Activated CD4-positive, alpha-beta T cell treated with anti-CD3 and anti-CD28 coated beads, Interleukin-2, amount 10 ng/mL, durations not matched to agents 24 days and 14 days (primary cell): ENCODE measurements at places on chromosomes 11 and 22.

DNA sequence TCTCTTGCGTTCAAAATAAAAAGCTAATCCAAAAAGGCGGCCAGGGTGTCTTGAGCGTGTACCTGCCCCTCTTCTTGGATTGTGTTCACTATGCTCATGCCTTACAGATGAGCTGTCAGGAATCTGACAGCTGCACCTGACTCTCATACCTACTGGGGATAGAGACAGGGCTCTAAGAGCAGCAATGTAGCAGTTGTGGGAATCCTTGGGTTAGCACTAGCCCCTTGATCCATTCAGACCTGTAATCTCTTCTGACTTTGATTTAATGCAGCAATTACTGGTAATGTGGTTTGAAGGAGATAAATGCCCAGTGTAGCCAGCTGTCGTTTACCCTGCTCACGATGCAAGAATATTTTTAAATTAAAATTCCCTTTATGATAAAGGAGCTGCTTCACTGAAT is 145.8 kb downstream of the APOL5 start:
- no peak overlapping the region for H3K4me3 ChIP-seq
- H3K4me1 ChIP-seq: no peaks in the 10 kb centered on the region
- no peak overlapping the region for H3K27ac ChIP-seq
- no peaks in the 10 kb centered on the region for H3K36me3 ChIP-seq
- H3K27me3 ChIP-seq: peaks cover 9% of the 10 kb centered on the region

DNA sequence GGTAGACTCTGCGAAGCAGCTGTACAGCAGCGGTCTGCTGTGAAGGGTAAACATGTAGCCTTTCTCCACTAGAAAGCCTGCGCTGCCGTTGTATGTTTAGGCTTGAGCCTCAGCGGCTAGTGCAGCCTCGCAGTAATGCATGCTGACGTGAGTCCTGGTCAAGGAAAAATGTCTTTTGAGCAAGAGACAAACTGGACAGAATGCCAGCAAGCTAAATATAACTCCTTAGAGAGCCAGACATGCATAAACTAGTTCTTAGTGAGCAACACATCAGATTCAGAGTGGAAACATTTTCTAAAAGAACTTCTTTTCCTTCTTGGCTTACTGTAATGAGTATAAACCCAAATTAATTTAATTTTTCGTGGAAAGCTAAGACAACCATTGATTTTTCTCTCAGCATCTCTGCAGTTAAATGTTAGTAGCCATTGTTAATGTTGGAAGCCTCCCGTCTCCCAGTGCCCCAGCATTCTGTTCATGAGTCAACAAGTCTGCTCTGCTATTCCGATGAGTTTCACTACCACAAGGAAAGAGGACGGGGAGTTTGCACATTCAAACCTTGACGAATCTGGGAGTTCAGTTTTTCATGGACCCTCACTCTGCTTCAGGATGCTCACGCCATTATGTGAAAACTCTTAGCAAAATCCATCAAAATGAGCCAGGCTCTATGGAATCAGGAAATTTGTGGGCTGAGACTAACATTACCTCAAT is 51.4 kb downstream of the JAM3 start:
- peaks cover 2% of the 10 kb centered on the region for H3K36me3 ChIP-seq
- DNase-seq: no peak
- H3K27ac ChIP-seq: no peak overlapping the region

DNA sequence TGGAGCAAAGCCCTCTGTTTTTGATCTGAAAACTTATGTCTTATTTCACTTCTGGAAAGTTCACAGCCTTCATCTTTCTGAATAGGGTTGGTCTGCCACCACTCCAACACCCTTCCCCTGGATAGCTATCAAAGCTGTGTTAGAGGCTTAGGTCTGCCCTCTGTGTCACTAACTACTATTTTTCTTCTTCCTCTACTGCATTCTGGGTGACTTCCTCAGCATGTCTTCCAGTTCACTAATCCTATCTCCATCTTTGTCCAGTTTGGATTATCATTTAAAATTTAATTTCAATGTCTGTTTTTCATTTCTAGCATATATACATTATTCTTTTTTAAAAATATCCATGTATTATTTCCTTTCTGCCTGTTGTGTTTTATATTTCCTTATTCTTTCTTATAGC is 84.6 kb downstream of the ZNRF3 start:
- no peak for DNase-seq
- no peak overlapping the region for H3K4me3 ChIP-seq
- no peaks in the 10 kb centered on the region for H3K4me1 ChIP-seq
- H3K36me3 ChIP-seq: no peaks in the 10 kb centered on the region

GRCh38 chr11:66548041-66548440 is 1.3 kb downstream of the ACTN3 start:
- H3K4me3 ChIP-seq: no peak overlapping the region
- no peak for DNase-seq
- peaks cover 13% of the 10 kb centered on the region for H3K27me3 ChIP-seq
- no peak overlapping the region for H3K27ac ChIP-seq

- peak overlapping the region; percentile 81 for H3K27ac ChIP-seq
- H3K36me3 ChIP-seq: peaks cover 56% of the 10 kb centered on the region
- H3K4me1 ChIP-seq: peaks cover 55% of the 10 kb centered on the region
- H3K27me3 ChIP-seq: peaks cover 2% of the 10 kb centered on the region
- H3K4me3 ChIP-seq: peak overlapping the region; percentile 98
- DNase-seq: peak; percentile 79
Observed at GRCh38 chr22:38696606-38697424, 3.9 kb downstream of the JOSD1 start.

- DNase-seq: no peak
- H3K4me1 ChIP-seq: no peaks in the 10 kb centered on the region
- H3K27ac ChIP-seq: no peak overlapping the region
- H3K27me3 ChIP-seq: peaks cover 2% of the 10 kb centered on the region
- no peak overlapping the region for H3K4me3 ChIP-seq
- no peaks in the 10 kb centered on the region for H3K36me3 ChIP-seq
Observed at GRCh38 chr11:127037001-127037400, 36.4 kb upstream of the KIRREL3 start.

DNA sequence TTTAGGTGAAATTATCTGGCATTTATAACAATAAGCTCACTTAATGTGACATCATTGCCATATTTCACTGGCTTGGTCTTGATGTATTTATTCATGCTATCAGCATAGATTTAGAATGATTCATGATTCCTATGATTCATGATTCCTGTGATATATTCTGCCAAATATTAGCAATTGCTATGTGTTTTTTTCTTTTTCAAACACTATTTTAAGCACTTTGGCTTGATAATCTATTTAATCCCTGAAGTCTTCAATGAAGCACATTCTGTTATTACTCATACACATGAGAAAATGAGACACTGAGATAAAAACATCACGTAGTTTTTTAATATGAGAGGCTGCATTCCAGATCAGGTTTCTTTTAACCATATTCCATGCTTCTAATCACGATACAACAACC is 78.5 kb downstream of the LUZP2 start:
- no peak overlapping the region for H3K4me3 ChIP-seq
- H3K4me1 ChIP-seq: no peaks in the 10 kb centered on the region
- H3K27ac ChIP-seq: no peak overlapping the region
- H3K27me3 ChIP-seq: no peaks in the 10 kb centered on the region

DNA sequence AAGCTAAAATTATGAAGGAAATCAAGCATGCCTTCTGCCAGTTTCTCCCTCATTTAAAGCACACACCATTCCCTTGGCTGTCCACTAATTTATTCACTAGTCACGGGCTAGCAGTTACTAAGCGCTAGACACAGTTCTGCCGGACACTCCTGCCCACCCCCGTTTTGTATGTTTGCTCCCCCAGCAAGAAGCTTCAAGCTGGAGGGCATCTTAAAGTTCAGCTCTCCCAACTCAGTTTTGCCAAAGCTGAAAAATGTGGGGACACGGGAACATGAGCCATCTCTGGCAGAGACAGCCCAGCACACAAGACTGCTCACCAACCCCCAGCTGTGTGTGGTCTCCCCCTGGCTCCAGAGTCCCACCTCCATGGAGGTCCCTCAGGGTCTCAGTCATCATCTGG is 263.6 kb downstream of the BRD1 start:
- DNase-seq: no peak
- H3K4me3 ChIP-seq: no peak overlapping the region
- no peaks in the 10 kb centered on the region for H3K4me1 ChIP-seq
- H3K36me3 ChIP-seq: no peaks in the 10 kb centered on the region
- no peak overlapping the region for H3K27ac ChIP-seq

DNA sequence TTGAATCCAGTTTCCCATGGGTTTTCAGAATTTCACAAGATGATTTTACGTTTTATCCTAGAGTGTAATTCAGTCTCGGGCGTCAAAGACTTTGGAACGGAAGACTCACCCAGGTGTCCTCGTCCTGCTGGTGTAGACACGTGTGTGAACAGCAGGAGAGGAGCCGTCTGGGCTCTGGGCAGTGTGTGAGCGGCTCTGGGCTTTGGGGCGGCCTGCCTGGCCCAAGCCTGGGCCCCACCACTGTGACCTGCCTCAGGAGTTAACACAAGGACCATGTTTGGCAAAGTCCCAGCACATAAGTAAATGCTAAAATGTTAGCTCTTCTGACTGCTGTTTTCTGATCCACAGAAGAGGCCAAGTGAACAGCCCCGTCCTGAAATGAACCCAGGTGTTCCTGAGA is 1093.3 kb downstream of the BRD1 start:
- no peaks in the 10 kb centered on the region for H3K27me3 ChIP-seq
- H3K4me3 ChIP-seq: no peak overlapping the region
- no peak for DNase-seq
- no peaks in the 10 kb centered on the region for H3K36me3 ChIP-seq
- H3K27ac ChIP-seq: no peak overlapping the region

DNA sequence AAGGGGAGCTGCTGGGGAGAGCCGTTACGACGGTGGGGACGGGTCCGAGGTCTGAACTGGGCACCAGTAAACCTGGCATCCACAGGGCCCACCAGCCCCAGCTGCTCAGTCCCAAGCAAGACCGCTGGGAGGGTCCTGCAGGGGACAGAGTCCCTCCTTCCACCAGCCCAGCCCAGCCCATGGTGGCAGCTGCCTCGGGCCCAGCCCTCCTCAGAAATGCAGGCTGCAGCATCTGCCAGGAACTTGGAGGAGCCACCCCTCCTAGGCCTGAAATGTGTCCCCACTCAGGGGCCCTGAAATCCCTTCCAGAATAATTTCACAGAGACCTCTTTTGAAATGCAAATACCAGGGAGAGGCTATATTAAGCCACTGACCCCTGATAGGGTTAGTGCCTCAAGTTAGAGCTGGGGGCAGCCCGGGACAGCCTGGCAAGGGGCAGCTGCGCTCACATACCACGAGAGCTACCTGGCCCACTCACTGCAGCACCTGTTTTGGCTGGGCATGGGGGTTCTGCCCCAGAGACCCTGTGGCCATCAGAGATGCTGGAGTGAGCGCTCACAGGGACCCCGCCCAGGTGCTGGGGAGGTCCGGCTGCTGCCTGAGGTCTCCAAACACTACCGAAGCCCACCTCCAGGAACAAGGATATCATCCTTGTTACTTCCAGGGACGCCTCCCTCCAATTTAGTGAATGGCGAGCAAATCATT is 53.1 kb downstream of the CELSR1 start:
- H3K27ac ChIP-seq: no peak overlapping the region
- H3K36me3 ChIP-seq: no peaks in the 10 kb centered on the region
- no peaks in the 10 kb centered on the region for H3K27me3 ChIP-seq

- peaks cover 2% of the 10 kb centered on the region for H3K4me1 ChIP-seq
- DNase-seq: no peak
- H3K27me3 ChIP-seq: no peaks in the 10 kb centered on the region
- H3K4me3 ChIP-seq: no peak overlapping the region
- H3K36me3 ChIP-seq: no peaks in the 10 kb centered on the region
Observed at GRCh38 chr11:115873813-115874212, 369.6 kb upstream of the CADM1 start.

DNA sequence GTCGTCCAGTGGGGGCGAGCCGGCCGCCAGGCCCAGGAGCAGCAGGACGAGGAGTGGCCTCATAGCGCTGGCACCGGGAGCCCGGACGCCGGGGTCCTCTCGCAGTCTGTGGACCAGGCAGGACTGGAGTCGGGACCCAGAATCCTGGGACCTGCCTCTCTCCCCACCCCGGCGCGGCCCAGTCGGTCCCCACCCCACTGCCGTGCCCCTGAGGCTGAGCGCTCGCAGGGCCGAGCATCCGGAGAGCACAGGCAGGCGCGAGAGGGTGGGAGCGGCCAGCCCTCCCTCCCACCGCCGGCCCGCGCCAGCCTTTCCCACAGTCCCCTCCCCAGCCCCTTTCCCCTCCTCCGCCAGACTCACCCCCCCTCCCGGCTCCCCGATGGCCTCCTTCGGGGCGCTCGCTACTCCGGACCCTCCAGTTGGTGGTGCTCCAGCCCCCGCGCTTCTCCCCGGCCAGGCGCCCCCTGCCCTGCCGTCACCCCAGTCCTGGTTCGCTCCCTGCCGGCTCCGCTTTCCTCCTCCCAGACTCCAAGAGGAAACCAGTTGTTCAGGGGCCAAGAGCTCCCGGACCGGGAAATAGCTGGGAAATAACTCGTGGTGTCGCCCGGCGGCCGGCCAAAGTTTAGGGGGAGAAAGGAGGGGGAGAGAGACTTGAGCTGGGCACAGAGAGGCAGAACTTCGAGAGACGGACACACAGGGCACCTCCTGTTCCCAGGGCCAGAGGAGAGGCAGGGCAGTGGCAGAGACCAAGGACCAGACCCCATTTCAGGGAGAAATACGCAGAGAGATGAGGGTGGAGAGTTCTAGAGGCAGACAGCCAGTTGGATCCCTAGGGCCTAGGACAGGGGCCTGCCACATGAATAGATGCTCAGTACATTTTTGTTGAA is at the start of gene C1QTNF5:
Gene C1QTNF5, minus strand, starts transcription at position 549 of the 887 bp plus-strand sequence. Its CDS starts 486 bp downstream, at position 63.
- no peak within 1 kb of the TSS for H3K4me3 ChIP-seq
- peaks cover 46% of the 10 kb centered on the region for H3K27me3 ChIP-seq
- no peak within 1 kb of the TSS for H3K27ac ChIP-seq
- DNase-seq: no peak
- peaks cover 22% of the 10 kb centered on the region for H3K4me1 ChIP-seq

GRCh38 chr11:12174128-12174476 is 63.7 kb downstream of the MICAL2 start:
- peaks cover 60% of the 10 kb centered on the region for H3K36me3 ChIP-seq
- no peak for DNase-seq
- peaks cover 71% of the 10 kb centered on the region for H3K4me1 ChIP-seq
- H3K4me3 ChIP-seq: peak overlapping the region; percentile 78
- H3K27me3 ChIP-seq: no peaks in the 10 kb centered on the region

GRCh38 chr11:45056529-45056928 is 89.9 kb upstream of the PRDM11 start:
- DNase-seq: no peak
- H3K27ac ChIP-seq: no peak overlapping the region
- no peaks in the 10 kb centered on the region for H3K27me3 ChIP-seq
- no peaks in the 10 kb centered on the region for H3K4me1 ChIP-seq
- H3K4me3 ChIP-seq: no peak overlapping the region

DNA sequence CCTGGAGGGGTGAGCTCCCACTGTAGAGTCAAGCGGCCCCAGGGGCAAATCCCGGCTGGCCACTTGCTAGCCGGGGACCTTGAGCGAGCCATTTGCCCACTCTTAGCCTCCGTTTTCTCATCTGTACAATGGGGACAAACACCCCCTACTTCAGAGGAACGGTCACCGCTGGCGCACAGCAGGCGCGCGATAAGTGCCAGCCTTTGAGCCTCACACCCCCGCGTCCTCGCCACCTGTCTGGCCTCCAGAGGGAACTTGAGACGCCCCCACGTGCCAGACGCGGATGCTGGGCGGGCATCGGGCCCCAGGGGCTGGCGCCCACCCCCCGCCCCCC is 72.6 kb upstream of the TCF20 start:
- peaks cover 2% of the 10 kb centered on the region for H3K4me1 ChIP-seq
- H3K27ac ChIP-seq: no peak overlapping the region
- DNase-seq: peak; percentile 63
- H3K27me3 ChIP-seq: peaks cover 20% of the 10 kb centered on the region
- H3K36me3 ChIP-seq: no peaks in the 10 kb centered on the region

GRCh38 chr11:65417702-65418430 is 4.7 kb upstream of the NEAT1 start:
- H3K27ac ChIP-seq: peak overlapping the region; percentile 100
- H3K4me1 ChIP-seq: peaks cover 51% of the 10 kb centered on the region
- peaks cover 15% of the 10 kb centered on the region for H3K36me3 ChIP-seq
- H3K27me3 ChIP-seq: peaks cover 3% of the 10 kb centered on the region
- H3K4me3 ChIP-seq: peak overlapping the region; percentile 100
- peak; percentile 82 for DNase-seq
